B cell (primary cell): ENCODE measurements at places on chromosomes 1 and 21. TPM values are rescaled to one million over a fixed set of nuclear protein-coding genes. Genes with fewer than 3 reads are reported as not detected.

DNA sequence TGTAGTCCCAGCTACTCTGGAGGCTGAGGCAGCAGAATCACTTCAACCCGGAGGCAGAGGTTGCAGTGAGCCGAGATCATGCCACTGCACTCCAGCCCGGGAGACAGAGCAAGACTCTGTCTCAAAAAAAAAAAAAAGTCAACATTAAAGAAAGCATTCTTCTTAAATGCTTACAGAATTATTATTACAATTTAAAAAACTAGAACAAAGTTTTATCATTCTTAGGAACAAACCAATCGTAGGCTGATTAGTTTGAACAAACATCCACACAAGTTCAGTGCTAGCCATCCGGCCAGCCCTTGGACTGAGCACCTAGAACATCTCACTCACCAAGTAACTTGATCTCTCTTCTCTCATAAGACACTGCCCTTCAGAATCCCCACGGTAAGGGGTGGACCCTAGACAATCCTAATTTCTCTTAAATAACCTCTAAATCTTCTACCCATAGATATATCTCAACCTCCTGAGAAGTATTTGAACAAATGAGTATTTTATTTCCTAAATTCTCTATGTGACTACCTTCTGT is 16.0 kb downstream of the JAK1 start:
- no peak for DNase-seq
- H3K4me3 ChIP-seq = no peak overlapping the region
- H3K4me1 ChIP-seq = peaks cover 76% of the 10 kb centered on the region
- no peaks in the 10 kb centered on the region for H3K36me3 ChIP-seq
- no peaks in the 10 kb centered on the region for H3K27me3 ChIP-seq

DNA sequence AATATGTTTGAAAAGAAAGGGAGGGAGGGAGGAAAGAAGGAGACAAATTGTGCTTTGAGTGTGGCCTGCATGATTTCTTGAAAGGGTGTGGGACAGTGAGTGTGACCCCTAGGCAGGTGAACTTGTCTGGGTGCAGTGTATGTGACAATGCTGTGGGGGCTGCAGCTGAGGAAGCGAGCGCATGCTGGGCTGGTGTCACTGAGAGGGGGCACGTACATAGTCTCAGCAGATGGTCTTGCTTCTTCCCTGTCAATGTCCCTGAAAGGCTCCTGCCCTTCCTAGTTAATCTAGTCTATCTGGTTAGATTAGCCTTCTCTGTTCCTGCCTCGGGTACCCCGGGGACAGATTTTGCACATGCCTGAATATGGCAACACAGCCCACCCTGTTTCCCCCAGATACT is 9.8 kb downstream of the FAAH start:
- no peak overlapping the region for H3K4me3 ChIP-seq
- no peaks in the 10 kb centered on the region for H3K36me3 ChIP-seq
- no peak overlapping the region for H3K27ac ChIP-seq

Gene ELAVL4
- not detected in 2 replicates for total RNA-seq

DNA sequence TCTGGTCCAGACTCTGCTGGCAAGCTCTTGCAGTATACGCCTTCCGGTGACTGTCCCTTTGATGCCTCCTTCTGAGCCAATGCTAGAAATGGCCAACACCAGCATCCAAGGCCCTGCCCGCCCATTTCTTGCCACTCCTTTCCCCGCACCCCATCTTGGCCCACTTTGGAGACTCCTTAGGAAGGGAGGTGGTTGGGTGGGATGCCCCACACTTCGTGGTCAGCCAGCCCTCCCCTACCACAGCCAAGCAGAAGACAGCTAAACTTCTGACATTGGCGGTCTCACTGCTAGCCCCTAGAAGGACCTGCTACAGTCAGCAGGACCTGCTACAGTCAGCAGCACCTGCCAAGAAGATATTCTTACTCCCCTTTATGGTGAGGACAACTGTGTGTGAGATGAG is 73.5 kb upstream of the CLDN14 start:
- no peak for DNase-seq
- no peak overlapping the region for H3K27ac ChIP-seq
- H3K4me1 ChIP-seq = no peaks in the 10 kb centered on the region
- H3K36me3 ChIP-seq = no peaks in the 10 kb centered on the region
- H3K4me3 ChIP-seq = no peak overlapping the region

DNA sequence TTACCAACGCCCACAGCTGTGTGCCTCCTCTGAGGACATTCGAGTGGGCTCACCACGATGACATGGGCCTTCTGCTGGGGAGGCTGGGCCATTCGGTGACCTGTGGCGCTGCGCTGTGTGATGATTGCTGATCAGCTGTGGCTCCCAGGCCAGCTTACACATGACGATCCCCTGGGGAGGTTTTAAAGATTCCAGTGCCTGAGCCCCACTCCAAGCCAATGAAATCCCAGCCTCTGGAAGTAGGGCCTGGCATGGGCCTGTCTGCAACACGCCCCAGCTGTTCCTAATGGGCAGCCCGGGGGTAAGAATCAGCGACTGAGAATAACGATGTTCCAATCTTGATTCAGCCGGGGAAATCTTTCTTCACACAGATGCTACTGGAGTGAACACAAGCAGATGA is 153.7 kb downstream of the KCNJ6 start:
- no peaks in the 10 kb centered on the region for H3K27me3 ChIP-seq
- DNase-seq = no peak
- no peak overlapping the region for H3K27ac ChIP-seq
- no peaks in the 10 kb centered on the region for H3K4me1 ChIP-seq
- no peaks in the 10 kb centered on the region for H3K36me3 ChIP-seq

Gene HLX
- 7.7 and 9.1 TPM in 2 replicates for total RNA-seq

Gene MYBPH
- not detected in 2 replicates for total RNA-seq

DNA sequence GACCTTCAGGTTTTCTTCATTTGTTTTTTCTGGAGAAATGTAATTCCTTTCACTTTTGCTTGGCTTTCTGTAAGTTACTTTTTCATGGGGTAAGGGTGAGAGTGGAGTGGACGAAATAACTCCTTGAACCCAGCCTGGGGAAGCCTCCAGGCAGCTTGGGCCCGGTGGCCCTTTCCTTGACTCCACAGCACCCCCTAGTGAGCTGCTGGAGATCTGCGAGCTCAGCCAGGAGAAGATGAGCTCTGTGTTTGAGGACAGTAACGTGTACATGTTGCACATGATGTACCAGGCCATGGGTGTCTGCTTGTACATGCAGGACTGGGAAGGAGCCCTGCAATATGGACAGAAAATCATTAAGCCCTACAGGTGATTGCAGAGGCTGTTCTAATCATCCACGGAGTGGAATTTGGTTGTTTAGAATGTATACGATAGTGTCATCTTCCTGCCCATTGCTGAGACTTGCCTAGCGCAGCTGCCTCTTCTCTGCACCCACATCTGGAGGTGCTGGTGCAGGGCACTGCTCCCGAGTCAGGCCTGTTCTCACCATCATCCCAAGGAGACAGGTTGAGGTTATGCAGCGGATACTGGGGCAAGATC is 51.0 kb downstream of the SMYD2 start:
- DNase-seq = peak; percentile 53
- no peak overlapping the region for H3K4me3 ChIP-seq
- H3K27me3 ChIP-seq = no peaks in the 10 kb centered on the region
- no peaks in the 10 kb centered on the region for H3K36me3 ChIP-seq
- no peak overlapping the region for H3K27ac ChIP-seq

DNA sequence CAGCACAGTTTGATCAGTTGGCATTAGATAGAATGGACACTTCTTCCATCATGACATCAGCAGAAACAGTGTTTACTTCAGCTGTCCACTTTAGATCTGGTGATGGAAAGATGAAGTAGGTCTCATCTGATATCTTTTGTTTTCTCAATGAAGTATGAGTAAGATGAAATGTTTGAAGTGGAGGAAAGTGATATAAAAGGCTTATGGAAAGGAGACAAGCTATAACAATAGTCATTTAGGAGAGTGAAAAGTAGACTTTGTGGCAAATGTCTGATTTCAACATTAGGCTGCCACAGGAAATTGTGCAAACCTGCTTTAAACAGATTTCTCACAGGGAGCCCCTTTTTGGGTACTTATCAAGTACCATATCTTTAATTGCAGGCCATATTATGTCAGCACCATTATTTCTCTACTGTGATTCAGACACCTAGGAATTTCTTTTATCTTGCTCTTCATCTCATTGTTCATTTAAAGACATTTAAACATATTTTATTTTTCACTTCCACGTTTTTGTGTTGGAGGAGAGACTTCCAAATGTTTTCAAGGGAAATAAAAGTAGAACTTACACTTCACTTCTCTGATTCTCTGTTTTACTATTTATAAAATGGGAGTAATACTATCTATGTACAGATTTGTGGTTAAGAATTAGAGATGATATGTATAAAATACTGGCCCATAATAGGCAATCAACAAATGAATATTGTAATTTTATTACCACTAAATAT is 18.1 kb downstream of the PDC start:
- no peak overlapping the region for H3K27ac ChIP-seq
- no peaks in the 10 kb centered on the region for H3K36me3 ChIP-seq
- no peaks in the 10 kb centered on the region for H3K27me3 ChIP-seq

DNA sequence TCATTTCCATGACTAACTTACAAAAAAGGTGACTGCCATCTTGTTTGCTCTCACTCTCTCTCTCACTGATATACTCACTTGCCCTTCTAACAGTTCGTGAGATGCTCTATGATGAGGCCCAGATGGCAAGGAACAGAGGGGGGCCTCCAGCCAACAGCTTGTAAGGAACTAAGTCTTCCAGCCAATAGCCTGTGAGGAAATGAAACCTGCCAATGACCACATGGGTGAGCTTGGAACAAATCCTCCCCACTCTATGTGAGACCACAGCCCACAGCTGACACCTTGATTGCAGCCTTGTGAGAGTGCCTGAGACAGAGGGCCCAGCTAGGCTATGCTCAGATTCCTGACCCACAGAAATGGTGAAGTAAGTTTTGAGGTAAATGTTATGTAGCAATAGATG is 153.7 kb downstream of the HHIPL2 start:
- no peaks in the 10 kb centered on the region for H3K27me3 ChIP-seq
- no peaks in the 10 kb centered on the region for H3K4me1 ChIP-seq
- DNase-seq = no peak
- H3K36me3 ChIP-seq = no peaks in the 10 kb centered on the region
- no peak overlapping the region for H3K4me3 ChIP-seq

GRCh38 chr1:35264035-35264434 is 4.5 kb upstream of the ZMYM4 start:
- no peaks in the 10 kb centered on the region for H3K36me3 ChIP-seq
- no peak overlapping the region for H3K4me3 ChIP-seq
- H3K27me3 ChIP-seq = no peaks in the 10 kb centered on the region
- no peak for DNase-seq

- peaks cover 8% of the 10 kb centered on the region for H3K4me1 ChIP-seq
- H3K36me3 ChIP-seq = no peaks in the 10 kb centered on the region
- H3K4me3 ChIP-seq = no peak overlapping the region
- DNase-seq = peak; percentile 65
- no peaks in the 10 kb centered on the region for H3K27me3 ChIP-seq
- H3K27ac ChIP-seq = no peak overlapping the region
These were observed 80.9 kb downstream of the COLGALT2 start for GRCh38 chr1:183956559-183957188.

DNA sequence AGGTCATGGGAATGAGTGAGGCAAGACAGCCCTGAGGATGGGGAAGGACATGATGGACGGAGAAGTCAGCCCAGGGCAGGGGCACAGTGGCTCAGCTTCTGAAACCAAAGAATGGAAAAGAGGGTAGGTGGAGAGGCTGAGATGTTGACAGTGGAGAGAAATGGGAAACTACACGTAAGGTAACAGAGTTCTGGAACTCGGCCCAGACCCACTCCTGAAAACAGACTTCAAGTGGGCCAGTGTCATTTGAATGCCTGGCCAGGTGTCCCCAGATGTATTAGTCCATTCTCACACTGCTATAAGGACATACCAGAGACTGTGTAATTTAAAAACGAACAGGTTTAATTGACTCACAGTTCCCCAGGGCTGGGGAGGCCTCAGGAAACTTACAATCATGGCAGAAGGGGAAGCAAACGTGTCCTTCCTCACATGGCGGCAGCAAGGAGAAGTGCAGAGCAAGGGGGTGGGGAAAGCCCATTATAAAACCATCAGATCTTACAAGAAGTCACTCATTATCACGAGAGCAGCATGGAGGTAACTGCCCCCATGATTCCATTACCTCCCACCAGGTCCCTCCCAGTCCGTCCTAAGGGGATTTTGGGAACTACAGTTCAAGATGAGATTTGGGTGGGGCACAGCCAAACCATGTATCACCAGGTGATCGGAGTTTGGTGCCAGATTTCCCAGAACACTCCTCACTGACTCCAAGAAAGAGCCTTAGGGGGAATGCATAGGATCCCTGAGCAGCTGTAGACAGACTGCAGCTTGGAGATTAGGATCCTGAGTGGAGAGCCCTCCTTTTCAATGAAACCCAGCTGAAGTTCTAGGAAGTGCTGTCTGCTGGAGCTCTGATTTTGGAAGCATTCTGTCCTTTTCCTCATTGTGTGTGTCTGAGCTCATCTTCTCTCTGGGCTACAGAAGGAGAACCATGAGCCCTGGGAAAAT is 40.3 kb downstream of the FHAD1 start:
- no peak overlapping the region for H3K4me3 ChIP-seq
- H3K27me3 ChIP-seq = no peaks in the 10 kb centered on the region
- H3K36me3 ChIP-seq = no peaks in the 10 kb centered on the region
- H3K27ac ChIP-seq = no peak overlapping the region
- no peaks in the 10 kb centered on the region for H3K4me1 ChIP-seq

Gene C1QB
- not detected in 2 replicates for total RNA-seq

DNA sequence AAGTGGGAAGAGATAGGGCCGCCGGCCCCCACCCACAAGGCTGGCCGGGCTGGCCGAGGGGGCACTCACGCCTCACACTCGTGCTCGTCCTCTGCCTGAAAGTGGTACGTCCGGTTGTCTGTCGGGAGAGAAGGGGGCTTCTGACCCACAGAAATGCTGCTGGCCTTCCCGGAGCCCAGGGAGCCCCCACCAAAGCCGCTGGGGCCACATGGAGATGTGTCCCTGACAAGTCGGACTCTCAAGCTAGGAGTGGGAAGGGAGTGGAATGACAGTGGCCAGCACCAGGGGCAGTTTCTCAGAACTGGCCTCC is 12.8 kb upstream of the TCEA3 start:
- no peak for DNase-seq
- H3K36me3 ChIP-seq = no peaks in the 10 kb centered on the region
- H3K4me3 ChIP-seq = no peak overlapping the region
- no peak overlapping the region for H3K27ac ChIP-seq
- H3K4me1 ChIP-seq = no peaks in the 10 kb centered on the region
- H3K27me3 ChIP-seq = no peaks in the 10 kb centered on the region

GRCh38 chr1:160755911-160756848 is 17.1 kb downstream of the SLAMF7 start:
- no peaks in the 10 kb centered on the region for H3K4me1 ChIP-seq
- H3K27me3 ChIP-seq = no peaks in the 10 kb centered on the region
- H3K36me3 ChIP-seq = peaks cover 3% of the 10 kb centered on the region
- H3K27ac ChIP-seq = no peak overlapping the region
- no peak for DNase-seq

Gene OR10Z1
- total RNA-seq = not detected in 2 replicates

Gene NUP210L
- 0.15 and 0.20 TPM in 2 replicates for total RNA-seq
